ENCODE measurements at places on chromosomes 3 and 15. TPM values are rescaled to one million over a fixed set of nuclear protein-coding genes. Genes with fewer than 3 reads are reported as not detected.

The MAGI1 gene
- 0.39 TPM for total RNA-seq

The FMN1 gene
- total RNA-seq = 1.1 TPM

The DOCK3 gene
- 4.8 TPM for total RNA-seq

DNA sequence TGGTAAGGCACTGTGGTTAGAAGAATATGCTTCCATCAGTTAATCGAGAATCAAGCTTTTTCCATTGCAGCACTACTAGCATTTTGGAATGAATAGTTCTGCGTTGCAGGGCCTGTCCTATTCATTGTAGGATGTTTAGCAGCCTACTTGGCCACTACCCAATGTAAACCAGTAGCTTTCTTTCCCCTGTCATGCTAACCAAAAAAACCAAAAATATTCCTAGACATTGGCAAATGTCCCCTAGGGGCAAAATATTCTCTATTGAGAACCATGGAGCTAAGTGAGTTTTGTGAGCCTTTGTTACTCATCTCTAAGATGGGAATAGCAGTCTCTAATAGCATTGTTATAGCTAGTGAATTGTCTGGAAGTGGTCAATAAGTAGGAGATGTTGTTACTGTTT is 187.2 kb downstream of the CADPS start:
- DNase-seq = no peak

- DNase-seq = no peak
These were observed 1303.7 kb upstream of the CADM2 start for GRCh38 chr3:83655083-83655482.

DNA sequence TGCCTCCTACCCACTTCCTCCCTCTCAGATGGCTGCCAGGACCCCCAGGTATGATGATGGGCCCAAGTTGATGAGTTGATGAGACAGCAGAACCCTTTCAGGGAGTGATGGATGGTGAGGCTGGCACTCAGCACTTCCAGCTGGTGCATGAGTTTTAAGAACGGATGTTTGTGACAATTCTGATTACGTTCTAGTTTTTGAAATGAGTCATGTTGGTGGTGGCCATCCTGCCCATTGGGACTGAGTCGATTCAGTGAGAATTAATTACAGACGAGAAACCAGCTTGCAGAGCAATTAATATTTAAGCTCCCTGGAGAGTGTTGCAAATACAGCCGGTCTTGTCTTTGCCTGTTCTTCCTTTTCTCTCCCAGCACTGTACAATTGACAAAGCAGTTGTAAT is 56.9 kb upstream of the NR2C2 start:
- DNase-seq = no peak

- DNase-seq = no peak
These were observed 205.9 kb downstream of the MBNL1 start for GRCh38 chr3:152474585-152474984.

DNA sequence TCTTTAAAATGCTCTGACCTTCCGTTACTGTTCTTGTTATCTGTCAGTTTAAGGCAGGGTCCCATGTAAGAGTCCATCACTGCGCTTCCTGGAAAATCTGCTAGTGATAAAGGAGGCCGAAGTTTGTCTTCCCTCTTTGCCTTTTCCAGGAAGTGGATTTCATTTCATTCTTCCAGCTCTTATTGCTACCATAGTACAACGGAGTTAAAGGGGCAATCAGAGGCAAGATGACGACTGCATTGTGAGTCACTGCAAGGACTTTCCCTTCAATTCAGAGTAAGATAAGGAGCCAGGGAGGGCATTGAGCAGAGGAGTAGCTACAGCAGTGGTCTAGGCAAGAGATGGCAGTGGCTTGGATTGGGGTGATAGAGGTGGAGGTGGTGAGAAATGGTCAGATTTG is 17.2 kb upstream of the DET1 start:
- no peak for DNase-seq

DNA sequence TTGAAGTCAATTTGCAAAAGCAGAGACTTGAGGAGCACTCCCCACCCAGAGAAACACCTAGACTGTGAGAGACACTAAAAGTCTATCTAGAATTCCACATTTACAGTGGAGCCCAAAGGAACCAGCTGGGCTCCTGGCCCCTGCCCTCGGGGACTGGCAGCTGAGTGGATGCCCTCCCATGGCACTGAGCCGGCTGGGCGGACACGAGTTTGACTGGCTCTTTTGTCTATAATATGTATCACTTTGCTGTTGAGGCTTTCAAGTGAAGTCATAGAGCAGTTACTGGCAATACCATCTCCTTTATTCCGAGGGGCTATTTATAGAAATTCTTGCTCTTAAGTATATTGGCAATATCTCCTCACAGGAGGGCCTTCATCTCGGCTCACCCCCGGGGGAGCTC is 65.8 kb upstream of the TNFAIP8L3 start:
- no peak for DNase-seq

- no peak for DNase-seq
These were observed 28.4 kb downstream of the TMEM44 start for GRCh38 chr3:194604837-194605236.

DNA sequence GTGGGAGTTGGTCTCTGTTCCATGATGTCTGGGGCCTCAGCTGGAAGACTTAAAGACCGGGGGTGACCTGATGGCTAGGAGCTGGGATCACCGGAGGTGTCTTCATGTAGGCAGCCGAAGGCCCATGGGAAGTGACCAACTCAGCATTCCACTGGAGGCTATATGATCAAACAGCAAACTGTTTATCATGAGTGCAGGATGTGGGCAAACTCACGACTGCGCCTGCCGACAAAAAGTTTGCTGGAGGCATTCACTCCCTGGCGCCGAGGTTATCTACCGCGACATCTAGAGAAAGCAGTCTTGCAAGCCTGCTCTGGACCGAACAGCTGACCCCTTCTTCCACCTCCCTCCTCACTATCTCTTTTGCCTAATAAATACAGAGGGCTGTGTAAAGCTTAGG is 62.7 kb upstream of the NR2C2 start:
- DNase-seq = no peak

- DNase-seq = no peak
These were observed 413.9 kb downstream of the RBMS3 start for GRCh38 chr3:29694783-29695182.

DNA sequence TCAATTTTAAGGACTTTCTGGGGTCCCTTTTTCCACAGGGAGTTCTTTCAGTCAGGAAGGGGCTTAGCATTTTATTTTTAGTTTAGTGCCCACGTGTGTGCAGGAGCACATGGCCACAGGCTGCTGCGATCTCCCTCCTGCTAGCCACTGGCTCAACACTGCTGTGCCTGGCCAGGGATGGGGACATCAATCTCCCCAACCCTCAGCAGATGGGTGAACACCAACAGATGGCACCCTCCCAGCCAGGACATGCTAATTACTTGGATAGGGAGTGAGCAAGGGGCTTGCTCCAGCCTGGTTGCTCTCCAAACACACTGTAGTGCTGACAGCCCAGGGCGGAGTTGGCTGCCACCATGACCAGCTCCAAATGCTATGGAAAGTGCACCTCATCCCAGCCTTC is 7.4 kb upstream of the RIOX2 start:
- DNase-seq = no peak

DNA sequence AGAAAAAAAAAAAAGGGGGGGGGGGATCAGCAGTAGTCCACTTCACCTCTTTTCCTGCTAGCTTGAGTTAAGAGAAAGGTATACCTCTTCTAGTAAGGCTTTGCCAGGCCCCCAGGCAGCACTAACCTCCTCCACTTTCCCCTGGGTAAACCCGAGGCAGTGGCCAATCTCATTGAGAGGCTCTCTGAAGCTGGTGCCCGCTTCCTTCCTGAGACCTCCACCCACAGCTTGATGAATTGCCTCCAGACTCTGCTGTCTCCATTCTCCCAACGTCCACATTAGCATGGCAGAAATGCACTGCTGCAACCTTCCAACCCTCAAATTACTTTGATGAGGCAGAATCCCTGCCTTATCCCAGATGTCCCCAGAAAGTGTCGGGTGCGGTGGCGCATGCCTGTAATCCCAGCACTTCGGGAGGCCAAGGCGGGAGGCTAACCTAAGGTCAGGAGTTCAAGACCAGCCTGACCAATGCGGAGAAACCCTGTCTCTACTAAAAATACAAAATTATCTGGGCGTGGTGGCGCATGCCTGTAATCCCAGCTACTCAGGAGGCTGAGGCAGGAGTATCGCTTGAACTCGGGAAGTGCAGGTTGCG is 15.3 kb downstream of the RLBP1 start:
- no peak for DNase-seq

GRCh38 chr3:5188419-5189221 is 1.1 kb downstream of the EDEM1 start:
- no peak for DNase-seq

DNA sequence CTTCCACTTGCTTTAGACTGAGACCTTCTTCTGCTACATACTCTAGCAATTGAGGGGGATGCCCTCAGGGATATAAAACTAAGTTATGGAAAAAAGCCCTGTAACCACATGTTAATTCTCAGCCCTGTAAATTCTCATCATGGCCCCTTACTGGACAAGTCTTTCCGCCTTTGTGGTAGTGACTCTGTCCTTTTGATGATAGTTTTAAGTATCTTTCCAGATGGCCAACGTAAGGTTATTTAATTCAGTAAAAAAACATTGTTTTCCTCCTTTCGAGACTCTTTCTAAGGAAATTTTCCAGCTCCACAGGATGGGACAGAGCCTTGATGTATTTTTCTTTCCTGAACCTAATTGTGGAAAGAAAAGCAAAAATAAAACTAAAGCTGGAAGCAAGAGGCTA is 25.3 kb upstream of the TM4SF4 start:
- no peak for DNase-seq

GRCh38 chr15:65339416-65339815 is 34.9 kb downstream of the RNU5B-1 start:
- no peak for DNase-seq

All from activated naive CD4-positive, alpha-beta T cell treated with anti-CD3 and anti-CD28 coated beads, Interleukin-2, amount 50 U/mL, for 72 hours (primary cell).